Heart right ventricle (tissue), 16 donors: ENCODE measurements at places on chromosomes 7 and 10. TPM values are rescaled to one million over a fixed set of nuclear protein-coding genes. Genes with fewer than 3 reads are reported as not detected.

GNAT3 gene
- total RNA-seq, result not detected

PSTK gene
- total RNA-seq, result 1.4 TPM

CYP3A4 gene
- total RNA-seq, result not detected

CPN1 gene
- total RNA-seq, result not detected

OR6V1 gene
- total RNA-seq, result not detected

RSPH10B2 gene
- 0.07 TPM for total RNA-seq

HTR7 gene
- total RNA-seq, result 0.28 TPM

ALKBH4 gene
- 5.3 TPM for total RNA-seq

PLAU gene
- 4.4 TPM for total RNA-seq

FXYD4 gene
- 1.5 TPM for total RNA-seq
